ENCODE measurements at places on chromosomes 1 and 21. TPM values are rescaled to one million over a fixed set of nuclear protein-coding genes. Genes with fewer than 3 reads are reported as not detected.

- DNase-seq = no peak
Observed at GRCh38 chr1:201059871-201060555, 36.5 kb upstream of the KIF21B start.

DNA sequence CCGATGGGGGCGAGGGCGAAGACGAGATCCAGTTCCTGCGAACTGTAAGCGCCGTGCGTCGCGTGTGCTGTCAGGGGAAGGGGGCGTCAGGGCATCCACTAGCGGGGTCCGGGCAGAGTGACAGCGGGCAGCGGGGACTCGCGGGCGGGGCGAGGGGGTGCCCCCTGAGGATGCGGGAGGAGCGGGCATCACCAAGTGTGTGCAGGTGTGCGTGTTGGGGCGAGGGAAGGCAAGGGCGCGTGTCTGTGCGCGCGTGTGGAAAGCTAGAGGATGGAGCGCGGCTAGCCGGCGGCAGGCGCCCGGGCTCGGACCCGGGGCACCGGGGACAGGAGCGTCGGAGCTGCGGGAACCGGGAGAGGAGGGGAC lies 525 bp downstream of the RYR2 start:
- DNase-seq = no peak

GRCh38 chr1:67582625-67583461 lies 102.2 kb upstream of the GADD45A start:
- no peak for DNase-seq

RNU1-4 gene
- 1,100 TPM for total RNA-seq

- no peak for DNase-seq
Observed at GRCh38 chr1:118247593-118247992, 62.6 kb upstream of the SPAG17 start.

- DNase-seq = no peak
Observed at GRCh38 chr1:214143006-214143992, 137.7 kb upstream of the SMYD2 start.

DNA sequence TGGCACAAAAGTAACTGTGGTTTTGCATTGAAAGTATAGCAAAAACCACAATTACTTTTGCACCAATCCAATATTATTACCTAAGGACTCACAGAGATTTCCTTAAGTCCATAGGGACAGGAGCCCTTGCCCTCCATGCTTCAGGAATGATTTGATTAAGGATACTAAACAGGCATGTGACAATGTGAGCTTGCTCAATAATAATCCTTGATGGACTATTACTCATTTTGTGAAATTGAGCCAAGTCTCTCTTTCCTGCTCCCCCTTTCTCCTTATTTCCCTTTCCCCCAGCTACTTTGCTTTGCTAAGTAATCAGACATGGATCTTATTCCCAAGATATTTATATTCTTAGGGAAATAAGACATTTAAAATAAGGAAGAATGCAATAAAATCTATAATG lies 21.6 kb upstream of the RGL1 start:
- no peak for DNase-seq

- no peak for DNase-seq
Observed at GRCh38 chr1:31732343-31732742, 28.5 kb upstream of the COL16A1 start.

GRCh38 chr1:113941245-113941559 lies 12.1 kb downstream of the HIPK1 start:
- no peak for DNase-seq

GSTM3 gene
- 8.1 TPM for total RNA-seq

DNA sequence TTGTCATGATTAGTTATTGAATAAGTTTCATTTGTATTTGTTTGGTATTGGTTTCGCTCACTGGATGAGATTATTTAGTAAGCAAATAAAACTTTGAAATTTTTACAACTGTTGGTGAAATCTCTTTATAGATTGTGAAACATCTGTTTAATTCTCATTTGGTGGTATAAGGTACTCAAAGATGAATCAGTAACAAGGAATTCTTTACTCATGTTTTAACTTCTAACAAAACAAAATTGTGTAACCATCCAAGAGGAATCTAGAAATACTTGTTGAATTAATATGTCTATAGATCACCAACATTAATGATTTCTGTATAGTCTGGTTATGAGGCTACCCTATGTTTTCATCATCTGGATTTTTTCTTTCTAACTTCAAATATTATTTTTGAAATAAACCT lies 62.8 kb upstream of the USP25 start:
- DNase-seq = no peak

EFNA4 gene
- total RNA-seq = 4.0 TPM

DNA sequence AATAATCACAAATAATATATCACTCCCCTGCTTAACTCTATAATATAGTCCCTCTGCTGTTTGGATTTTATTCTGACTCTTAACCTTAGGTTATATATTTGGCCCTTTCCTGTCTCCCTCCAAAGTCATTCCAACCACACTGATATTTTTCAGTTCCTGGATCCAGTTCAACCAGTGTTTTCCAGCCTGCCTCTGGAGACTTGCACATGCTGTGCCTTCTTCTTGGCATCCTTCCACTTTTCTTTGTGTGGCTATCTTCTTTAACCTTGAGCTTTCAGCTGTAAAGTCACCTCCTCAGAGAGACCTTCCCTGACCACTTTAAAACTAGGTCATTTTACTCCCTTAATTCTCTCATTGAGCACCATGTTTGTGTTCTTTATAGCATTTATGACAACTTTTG lies 19.4 kb downstream of the CERS2 start:
- no peak for DNase-seq

- no peak for DNase-seq
Observed at GRCh38 chr1:63912643-63913042, 138.8 kb downstream of the ROR1 start.

DNA sequence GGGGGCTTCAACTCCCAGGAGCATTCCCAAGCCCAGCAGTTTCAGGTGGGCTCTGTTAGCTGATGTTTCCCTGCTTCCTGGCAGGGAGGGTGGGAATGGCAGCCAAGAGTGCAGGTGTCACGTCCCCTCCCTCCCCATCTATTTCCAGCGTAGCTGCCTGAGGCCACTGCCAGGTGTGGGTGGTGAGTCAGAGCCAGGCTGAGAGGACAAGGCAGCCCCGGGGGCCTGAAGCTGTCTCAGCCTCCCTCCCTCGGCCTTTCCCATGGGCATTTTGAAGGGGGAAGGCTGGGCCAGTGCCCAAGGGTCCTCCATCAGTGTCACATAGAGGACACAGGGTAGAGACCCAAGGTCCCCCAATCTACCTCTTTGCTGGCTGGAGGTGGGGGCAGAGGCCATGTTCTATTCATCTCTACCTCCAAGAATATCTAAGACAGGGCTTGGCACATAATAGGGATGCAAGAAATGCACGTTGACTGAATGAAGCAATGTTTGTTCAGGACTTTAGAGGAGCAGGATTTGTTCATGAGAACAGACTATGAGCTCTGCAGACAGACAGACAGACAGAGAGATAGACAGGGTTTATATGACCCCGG lies 34.4 kb upstream of the ID3 start:
- peak; percentile 47 for DNase-seq

SPATA46 gene
- not detected for total RNA-seq

GRCh38 chr1:15975358-15975804 lies 520 bp downstream of the ZBTB17 start:
- DNase-seq = peak; percentile 87

GRCh38 chr1:46444466-46444865 lies 45.2 kb upstream of the DMBX1 start:
- no peak for DNase-seq

S100B gene
- total RNA-seq = 0.72 TPM

Measured in activated T-cell treated with anti-CD3 and anti-CD28 coated beads, Interleukin-2, amount 50 U/mL, for 72 hours (primary cell).